MG63 (cell line): ENCODE measurements at places on chromosomes 6 and 20. TPM values are rescaled to one million over a fixed set of nuclear protein-coding genes. Genes with fewer than 3 reads are reported as not detected.

DNA sequence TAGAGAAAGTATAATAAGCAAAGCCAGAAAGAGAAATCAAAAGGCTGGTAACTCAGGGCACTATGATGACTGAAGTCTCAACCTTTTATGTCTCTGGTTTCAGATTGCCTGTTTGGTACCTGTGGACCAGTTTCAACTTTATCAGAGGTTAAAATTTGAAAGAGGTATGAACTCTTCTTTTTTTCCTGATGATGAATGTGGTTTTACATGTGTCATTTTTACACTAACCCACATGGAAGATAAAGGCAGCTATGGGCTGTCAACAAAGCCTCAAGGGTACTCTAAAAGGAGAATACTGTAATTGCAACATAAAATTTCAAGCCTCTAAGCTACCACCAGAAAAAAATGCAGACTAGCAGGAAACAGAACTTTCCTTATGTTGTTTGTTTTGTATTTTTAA lies 52.4 kb downstream of the RNF144B start:
- DNase-seq: no peak

GRCh38 chr20:37564388-37565133 lies 36.9 kb upstream of the BLCAP start:
- DNase-seq: peak; percentile 31

GRCh38 chr20:31835554-31835953 lies 9.8 kb downstream of the FOXS1 start:
- no peak for DNase-seq

DNA sequence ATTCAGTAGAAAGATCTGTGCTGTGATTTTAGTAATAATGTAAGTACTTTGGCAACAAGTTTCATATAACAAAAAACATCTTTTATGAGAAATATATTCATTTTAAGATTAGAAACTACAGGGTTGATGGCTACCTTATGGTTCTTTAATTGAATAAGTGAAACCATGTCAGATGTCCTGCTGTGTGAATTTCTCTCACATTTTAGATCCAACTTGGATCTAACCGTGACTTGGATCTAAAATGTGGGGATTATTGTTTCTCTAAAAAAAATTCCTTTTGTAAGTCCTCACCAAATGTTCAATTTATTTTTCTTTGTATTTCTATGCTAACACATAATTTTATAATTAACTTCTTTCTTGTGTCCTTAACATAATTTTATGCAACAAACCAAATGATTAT lies 30.4 kb downstream of the ZC2HC1B start:
- no peak for DNase-seq

DNA sequence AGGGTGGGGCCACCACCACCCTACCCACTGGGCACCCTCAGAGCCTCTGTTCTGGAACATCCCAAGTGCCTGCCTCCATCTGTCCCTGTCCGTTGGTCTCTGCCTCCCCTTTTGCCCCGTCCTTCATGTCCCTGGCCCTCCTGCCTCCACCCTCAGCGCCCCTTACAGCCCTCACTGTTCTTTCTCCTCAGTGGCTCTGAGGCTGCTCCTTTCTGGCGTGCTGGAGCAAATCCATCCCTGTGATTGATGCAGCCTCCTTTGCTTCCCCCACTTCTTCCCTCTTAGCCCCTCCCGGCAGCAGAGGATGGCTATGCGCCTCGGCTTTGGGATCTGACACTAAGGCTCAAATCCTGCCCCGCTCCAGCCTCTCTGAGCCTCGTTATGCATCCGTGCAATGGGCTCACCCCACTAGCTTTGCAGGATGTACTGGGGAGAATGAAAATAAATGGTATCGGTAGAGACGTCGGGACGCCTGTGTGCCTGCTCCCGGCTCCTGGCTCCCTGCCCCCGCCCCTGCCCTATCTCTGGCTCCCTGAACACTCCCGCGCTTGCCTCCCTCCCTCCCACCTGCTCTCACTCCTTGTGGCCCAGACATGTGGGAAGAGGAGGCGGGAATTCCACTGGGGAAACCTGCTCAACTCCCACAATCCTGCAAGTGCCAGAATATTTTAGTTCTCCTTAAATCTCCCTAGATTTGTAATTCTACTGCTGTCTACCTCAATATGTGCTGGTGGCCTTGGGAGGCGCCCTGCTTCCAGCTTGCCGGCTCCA lies 13.1 kb downstream of the VSTM2L start:
- no peak for DNase-seq

- no peak for DNase-seq
Observed at GRCh38 chr6:144029452-144029851, 21.4 kb upstream of the PLAGL1 start.

- no peak for DNase-seq
Observed at GRCh38 chr6:158791274-158791855, 27.8 kb downstream of the EZR start.

- no peak for DNase-seq
Observed at GRCh38 chr6:89045576-89045975, 35.0 kb upstream of the PNRC1 start.

- DNase-seq: no peak
Observed at GRCh38 chr20:16107172-16107870, 465.9 kb downstream of the KIF16B start.

DNA sequence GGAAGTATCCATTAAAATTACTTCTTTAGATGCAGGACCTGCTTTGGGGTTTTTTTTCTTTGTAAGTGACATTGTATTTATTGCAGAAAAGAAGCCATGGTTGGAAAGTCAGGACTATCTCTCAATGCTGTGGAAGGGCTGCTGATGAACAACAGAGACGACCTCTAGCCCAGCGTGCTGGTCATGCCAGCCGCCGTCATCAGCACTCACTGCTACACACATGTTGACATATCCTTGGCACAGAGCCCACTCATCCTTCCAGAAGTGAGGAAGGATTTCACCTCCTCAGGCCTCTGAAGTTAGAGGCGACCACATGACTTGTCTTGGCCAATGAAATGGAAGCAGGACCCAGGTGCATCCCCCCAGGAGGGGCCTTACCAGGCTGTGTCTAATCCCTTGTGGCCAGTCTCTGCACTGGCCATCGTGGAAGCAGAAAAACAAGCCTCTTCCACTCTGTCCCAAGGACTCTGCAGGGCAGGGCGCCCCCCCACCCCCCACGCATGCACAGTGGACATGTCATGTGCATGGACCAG lies 343.5 kb downstream of the TAF4 start:
- DNase-seq: no peak

- no peak for DNase-seq
Observed at GRCh38 chr6:45226081-45226480, 102.0 kb upstream of the RUNX2 start.

DNA sequence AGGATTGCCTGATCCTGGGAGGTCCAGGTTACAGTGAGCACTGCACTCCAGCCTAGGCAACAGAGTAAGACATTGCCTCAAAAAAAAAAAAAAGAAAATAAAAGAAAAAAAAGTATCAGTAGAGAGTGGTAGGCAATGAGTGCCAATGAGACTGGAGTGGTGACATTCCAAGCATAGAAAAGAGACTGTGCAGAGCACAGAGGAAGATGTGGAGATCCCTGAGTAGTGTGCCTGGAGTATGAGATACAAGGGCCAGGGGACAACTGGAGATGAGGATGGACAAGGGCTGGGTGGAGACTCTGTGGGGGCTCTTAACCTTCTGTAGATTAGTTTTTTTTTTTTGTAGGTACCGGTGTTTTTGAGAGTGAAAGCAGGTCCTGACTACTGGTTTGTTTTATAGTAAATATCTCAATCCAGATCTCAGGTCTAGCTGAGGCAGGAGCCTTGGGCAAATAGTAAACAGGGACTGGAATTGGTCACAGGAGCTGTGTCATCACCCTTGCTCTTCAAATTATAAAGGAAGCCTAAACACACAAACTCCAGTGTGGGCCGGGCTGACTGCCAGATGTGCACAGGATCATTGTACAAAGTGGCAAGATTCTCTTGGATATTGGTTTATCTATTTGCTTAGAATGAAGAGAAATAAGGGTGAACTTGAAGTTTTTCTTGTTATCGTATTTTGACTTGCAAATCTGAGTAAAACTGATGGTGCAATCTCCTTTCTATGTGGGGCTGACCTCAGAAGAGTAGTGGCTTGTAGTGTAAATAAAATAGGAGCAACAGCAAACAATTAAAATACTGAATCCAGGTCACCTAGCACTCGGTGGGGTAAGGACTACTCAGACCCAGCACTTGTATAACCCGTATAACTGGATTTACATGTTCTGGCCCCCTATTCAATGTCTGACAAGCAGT lies 144.9 kb downstream of the SOX4 start:
- DNase-seq: no peak

- no peak for DNase-seq
Observed at GRCh38 chr6:12842114-12842513, 125.5 kb downstream of the PHACTR1 start.

- DNase-seq: no peak
Observed at GRCh38 chr6:11730641-11731040, 48.0 kb downstream of the ADTRP start.

The UBE2J1 gene
- total RNA-seq: 42.3 and 69.9 TPM in 2 replicates

The RGS17 gene
- 0.20 and 0.36 TPM in 2 replicates for total RNA-seq

The GTSF1L gene
- total RNA-seq: not detected in 2 replicates

The FAM83D gene
- total RNA-seq: 71.5 and 73.9 TPM in 2 replicates

The SPEF1 gene
- total RNA-seq: 0.95 TPM in 1 of 2 replicates, not detected in the other

The PTCHD4 gene
- not detected in 2 replicates for total RNA-seq

The TMEM244 gene
- total RNA-seq: not detected in 2 replicates

The SYCP2L gene
- total RNA-seq: 0.99 and 2.9 TPM in 2 replicates

The GPX6 gene
- not detected in 2 replicates for total RNA-seq

The OLIG3 gene
- total RNA-seq: not detected in 2 replicates

The PBOV1 gene
- total RNA-seq: not detected in 2 replicates

The DSP gene
- 0.10 and 0.64 TPM in 2 replicates for total RNA-seq

The DNMT3B gene
- 5.6 and 6.6 TPM in 2 replicates for total RNA-seq
